ENCODE measurements at places on chromosomes 3 and 15. TPM values are rescaled to one million over a fixed set of nuclear protein-coding genes. Genes with fewer than 3 reads are reported as not detected.

The WDR93 gene
- not detected for total RNA-seq

The C3orf20 gene
- total RNA-seq: not detected

The GPR149 gene
- total RNA-seq: not detected

The FBXO40 gene
- total RNA-seq: not detected

The USP13 gene
- 11.6 TPM for total RNA-seq

DNA sequence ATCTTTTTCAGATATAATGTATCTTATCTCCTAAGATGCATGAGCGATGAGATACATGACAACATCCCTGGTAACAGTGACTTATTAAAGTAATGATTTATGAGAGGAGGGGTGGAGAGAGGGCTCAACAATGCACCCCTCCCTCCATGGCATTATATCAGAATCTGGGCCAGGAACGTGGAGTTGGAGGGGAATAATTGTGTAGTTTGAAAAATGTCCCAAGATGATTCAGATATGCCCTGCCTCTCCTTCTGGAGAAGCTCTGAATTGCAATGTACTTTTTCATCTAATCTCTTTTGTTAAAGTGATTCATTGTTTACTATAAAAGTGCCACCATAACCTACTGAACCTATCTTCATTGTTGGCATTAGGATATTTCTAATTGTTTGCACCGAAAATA lies 86.5 kb downstream of the FRMD4B start:
- H3K27me3 ChIP-seq: no peaks in the 10 kb centered on the region
- no peaks in the 10 kb centered on the region for H3K4me1 ChIP-seq

The LIPH gene
- total RNA-seq: not detected

The TOPBP1 gene
- total RNA-seq: 94.6 TPM

DNA sequence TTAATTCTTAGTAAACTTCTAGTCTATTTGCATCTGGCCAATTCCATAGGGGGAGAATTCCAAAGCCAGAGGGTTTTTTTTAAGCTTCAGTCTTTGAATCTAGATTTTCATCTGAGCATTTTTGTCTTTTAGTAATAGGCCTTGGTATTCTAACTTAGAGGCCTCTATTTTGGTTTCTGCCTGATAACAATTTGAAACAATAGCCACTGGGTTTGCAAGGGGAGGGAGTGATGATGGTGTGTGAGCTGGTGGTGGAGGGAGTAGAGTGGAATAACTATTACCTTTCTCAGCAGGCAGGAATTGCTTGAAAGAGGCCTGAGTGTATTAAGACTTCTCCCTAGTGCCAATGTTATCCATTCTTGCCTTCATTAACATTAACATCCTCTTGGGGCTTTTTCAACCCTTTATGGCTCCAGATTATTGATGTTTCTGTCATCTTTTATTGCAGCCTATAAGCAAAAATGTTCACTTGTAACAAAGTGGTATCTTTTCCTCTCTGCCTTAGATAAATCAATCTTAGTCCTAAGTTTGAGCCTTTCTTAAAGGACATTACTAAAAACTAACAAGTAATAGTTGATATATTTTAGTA lies 26.5 kb upstream of the TCF12 start:
- no peak overlapping the region for H3K4me3 ChIP-seq
- H3K27ac ChIP-seq: no peak overlapping the region
- no peaks in the 10 kb centered on the region for H3K27me3 ChIP-seq
- no peaks in the 10 kb centered on the region for H3K36me3 ChIP-seq
- peaks cover 13% of the 10 kb centered on the region for H3K4me1 ChIP-seq

DNA sequence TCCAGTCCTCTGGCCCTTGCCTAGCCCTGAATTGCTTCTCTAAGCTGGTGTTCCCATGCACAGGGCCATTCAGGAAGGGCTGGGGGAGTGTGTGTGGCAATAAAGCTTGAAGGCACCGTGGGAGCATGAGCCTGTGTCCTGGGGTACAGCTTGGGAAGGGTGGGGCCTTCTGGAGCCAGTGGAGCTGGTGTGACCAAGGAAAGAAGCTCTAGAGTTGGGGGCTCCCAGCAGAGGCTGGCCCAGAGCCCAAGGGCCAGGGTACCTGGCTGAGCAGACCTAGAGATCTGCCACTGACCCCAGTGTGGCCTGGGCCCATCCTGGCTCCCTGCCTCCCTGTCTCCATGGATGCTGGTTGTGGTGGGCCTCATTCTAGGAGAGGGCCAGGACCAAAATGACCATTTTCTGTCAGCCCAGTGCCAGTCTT lies 8.1 kb downstream of the ABTB1 start:
- H3K27ac ChIP-seq: no peak overlapping the region
- H3K4me1 ChIP-seq: peaks cover 8% of the 10 kb centered on the region
- H3K27me3 ChIP-seq: no peaks in the 10 kb centered on the region
- H3K4me3 ChIP-seq: no peak overlapping the region

GRCh38 chr15:42282344-42282743 lies 9.1 kb upstream of the TMEM87A start:
- H3K4me1 ChIP-seq: no peaks in the 10 kb centered on the region
- no peak overlapping the region for H3K4me3 ChIP-seq
- no peak for DNase-seq
- H3K27ac ChIP-seq: no peak overlapping the region
- H3K36me3 ChIP-seq: peaks cover 10% of the 10 kb centered on the region

DNA sequence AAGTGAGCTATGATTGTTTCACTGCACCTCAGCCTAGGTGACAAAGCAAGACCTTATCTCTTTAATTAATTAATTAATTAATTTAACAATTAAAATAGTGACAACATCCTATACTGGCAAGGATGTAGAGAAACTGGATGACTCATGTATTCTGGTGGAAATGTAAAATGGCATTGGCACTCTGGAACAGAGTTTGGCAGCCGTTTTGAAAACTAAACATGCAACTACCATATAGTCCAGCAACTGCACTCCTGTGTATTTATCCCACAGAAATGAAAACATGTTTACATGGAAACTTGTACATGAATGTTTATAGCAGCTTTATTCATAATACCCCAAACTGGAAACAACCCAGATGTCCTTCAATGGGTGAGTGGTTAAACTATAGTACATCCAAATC lies 56.6 kb downstream of the ANP32A start:
- no peak overlapping the region for H3K4me3 ChIP-seq
- peaks cover 4% of the 10 kb centered on the region for H3K4me1 ChIP-seq
- peaks cover 10% of the 10 kb centered on the region for H3K27me3 ChIP-seq

- no peak overlapping the region for H3K4me3 ChIP-seq
- DNase-seq: no peak
- no peak overlapping the region for H3K27ac ChIP-seq
- no peaks in the 10 kb centered on the region for H3K27me3 ChIP-seq
- peaks cover 5% of the 10 kb centered on the region for H3K36me3 ChIP-seq
Observed at GRCh38 chr15:25930931-25931330, 67.8 kb upstream of the ATP10A start.

DNA sequence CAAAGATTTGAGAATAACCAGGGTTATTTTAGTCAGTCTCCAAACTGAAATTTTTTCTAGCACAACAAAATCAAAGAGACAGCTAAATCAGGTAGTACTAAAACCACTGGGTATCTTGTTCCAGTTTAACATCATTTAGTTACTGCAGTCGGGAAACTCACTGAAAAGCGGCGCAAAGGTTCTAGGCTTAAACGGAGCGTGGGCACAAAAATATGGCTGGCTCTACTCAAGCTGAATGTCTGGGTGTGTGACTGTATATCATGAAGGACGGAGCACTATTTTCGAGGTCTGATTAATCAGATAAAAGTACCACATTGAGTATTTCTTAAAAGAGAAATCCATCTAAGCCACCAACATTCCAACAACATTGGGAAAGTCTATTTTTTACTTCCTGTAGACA lies 152.1 kb downstream of the TBL1XR1 start:
- no peaks in the 10 kb centered on the region for H3K27me3 ChIP-seq
- no peak overlapping the region for H3K4me3 ChIP-seq
- H3K4me1 ChIP-seq: peaks cover 21% of the 10 kb centered on the region
